ENCODE measurements at places on chromosomes 2 and 18.

GRCh38 chr2:218168635-218169462, 2.1 kb upstream of the CXCR1 start:
- peak; percentile 32 for DNase-seq

DNA sequence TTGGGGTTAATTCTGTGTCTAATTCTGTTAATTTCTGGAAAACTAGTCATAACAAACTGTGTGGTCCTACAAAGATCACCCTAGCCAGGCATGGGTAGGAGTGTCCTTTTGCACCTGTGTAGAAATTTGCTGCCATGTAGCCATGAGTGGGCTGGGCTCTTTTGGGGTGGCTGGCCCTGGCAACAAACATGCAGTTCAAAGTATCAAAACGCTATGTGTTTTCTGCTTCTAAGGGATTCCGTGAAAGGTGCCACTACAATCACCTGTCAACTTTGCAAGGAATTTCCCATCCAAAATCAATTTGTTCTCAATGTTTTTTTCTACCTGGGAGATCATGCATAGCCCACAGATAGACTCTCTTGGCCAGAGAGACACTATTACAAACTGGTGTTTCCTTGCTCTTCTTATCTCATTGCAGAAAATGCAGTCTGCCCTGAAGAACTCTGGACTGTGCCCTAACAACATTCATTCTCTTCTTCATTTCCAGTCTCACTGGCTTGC, 537.7 kb upstream of the ID2 start:
- DNase-seq, result no peak

DNA sequence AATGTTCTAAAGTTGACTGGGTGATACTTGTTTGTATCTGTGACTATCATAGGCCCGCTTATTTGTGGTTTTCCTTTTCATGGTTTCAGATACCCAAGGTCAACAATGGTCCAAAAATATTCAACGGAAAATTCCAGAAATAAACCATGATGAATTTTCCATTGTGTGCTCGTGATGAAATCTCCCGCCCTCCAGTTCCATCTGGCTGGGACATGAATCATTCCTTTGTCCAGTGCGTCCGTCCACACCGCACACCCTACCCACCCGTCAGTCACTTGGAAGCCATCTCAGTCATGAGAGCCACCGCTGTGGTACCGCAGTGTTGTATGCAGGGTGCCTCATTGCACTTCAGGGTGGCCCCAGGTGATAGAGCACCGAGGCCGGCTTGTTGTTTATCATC, 268.2 kb upstream of the PXDN start:
- no peak for DNase-seq

- peak; percentile 26 for DNase-seq
Observed at GRCh38 chr2:64203131-64203857, 59.1 kb upstream of the PELI1 start.

Measured in AG08396 (cell line).